ENCODE measurements at places on chromosomes 16 and 17.

DNA sequence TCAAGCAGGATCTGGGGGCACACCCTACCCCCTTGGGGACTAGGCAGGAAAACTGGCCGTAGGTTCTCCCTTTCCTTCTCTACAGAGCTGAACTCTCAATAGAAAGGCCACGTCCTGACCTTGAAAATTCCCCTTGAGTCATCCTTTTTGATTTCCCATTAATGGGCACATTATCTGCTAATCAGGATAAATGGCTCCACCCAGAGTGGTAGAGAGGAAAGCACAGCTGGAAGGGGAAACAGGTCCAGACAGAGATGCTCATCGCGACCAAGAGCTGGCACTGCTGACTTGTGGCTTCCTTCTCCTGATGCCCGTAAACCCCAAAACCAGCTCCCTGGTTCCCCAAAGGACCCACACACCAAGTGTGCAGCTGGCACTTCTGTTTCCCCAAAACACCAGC is 206.5 kb upstream of the CDH5 start:
- DNase-seq: no peak

GRCh38 chr17:82094931-82095776 is 2.9 kb downstream of the FASN start:
- DNase-seq: no peak

DNA sequence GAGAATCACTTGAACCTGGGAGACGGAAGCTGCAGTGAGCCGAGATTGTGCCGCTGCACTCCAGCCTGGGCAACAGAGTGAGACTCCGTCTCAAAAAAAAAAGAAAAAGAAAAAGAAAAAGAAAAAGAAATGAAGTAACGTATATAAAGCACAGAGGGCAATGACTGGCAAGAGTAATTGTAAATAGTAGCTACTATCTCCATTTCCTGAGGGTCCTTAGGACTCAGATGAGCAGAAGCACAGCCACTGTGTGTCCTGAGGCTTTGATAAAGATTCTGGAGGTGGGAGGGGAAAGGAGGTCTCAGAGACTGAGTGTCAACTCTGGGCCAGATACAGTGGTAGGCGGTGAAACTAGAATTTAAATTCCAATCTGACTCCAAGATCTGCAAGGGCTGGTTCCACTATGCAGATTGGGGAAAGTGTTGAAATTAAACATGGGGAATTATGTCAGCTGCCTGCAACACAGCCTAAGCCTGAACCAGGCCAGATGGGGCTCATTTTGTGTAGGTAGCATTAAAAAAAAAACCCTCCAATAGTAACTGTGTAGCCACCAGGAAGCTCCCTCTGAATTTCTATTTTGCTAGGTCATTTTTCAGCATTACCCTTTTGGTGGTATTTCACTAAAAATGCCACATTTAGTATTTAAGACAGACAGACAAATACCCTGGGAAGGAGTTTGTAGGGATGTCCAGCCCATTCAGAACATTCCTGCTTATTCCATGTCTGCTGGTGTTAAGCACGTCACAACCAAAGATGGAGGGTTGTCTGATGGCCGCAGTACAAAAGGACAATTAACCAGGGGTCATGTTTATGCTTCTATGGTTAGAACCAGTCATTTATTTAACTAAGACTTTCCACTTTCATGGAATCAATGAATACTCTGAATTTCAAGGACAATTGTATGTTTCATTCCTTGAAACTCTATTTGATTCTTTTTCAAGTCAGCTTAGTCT is 46.1 kb downstream of the TBX4 start:
- no peak for DNase-seq

GRCh38 chr17:31548709-31549108 is 157.2 kb downstream of the RAB11FIP4 start:
- DNase-seq: no peak

DNA sequence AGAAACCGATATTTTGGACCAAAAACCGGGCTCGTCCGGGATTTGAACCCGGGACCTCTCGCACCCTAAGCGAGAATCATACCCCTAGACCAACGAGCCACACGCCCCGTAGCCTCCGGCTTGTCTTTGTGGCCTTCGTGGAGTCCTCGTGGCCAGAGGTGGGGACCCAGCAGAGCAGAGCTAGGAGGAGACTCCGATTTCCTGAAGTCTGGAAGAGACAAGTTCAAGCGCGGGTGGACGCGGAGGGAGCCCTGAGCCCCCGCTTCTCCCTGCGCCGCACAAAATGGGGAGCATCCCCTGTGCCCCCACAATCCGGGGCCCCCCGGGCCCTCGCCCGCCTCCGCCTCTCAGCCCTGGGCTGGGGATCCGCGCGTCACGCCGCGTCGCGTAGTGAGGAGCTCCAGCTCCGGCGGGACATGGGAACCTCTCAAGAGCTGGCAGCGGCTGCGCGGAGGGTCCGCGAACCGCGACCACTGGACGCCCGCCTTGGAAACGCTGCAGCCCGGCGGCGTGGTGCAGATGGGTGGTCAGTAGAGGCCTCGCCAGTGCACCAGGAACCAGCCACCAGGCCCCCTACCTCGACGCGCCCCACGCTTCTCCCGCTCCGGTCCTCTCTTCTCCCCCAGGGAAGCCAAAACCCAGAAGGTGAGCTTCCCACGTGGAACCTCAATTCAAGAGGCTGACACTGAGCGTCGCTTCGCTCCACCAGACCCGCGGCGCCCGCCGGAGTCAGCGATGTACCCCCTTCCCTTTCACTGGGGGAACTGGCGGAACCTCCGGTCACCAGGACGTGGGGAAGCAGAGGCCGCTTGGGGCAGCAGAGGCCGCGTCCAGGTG is 5.2 kb upstream of the OR1F1 start:
- no peak for DNase-seq

DNA sequence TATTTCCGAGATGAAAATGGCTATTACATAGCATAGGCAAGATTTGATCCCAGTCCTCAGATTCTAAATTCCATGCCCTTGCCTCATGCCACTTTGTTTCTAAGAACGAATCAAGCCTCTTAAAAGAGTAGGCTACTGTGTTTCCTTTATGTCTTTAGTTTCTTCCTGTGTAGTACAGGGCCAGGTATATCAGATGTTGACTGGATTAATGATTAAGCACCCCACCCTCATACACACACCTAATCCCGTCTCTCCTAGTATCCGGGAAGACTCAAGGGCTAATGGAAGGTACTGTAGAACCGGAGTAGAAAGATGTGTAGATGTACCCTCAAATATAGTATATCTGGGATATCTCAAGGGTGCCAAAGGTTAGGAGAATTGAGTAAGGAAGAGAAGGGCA is 6.7 kb downstream of the TOM1L1 start:
- DNase-seq: no peak

All from stimulated activated CD4-positive, alpha-beta T cell treated with anti-CD3 and anti-CD28 coated beads, Interleukin-2, amount 100 ng/mL, for 4 hours (primary cell).